ENCODE measurements at places on chromosomes 1 and 21.

- DNase-seq = no peak
Measured at GRCh38 chr1:23791516-23792047, 637 bp downstream of the LYPLA2 start.

- no peak for DNase-seq
Measured at GRCh38 chr1:222224156-222224555, 323.7 kb downstream of the HHIPL2 start.

GRCh38 chr1:85661767-85662166, 46.5 kb downstream of the ZNHIT6 start:
- DNase-seq = no peak

GRCh38 chr1:181317261-181317930, 165.9 kb upstream of the CACNA1E start:
- no peak for DNase-seq

DNA sequence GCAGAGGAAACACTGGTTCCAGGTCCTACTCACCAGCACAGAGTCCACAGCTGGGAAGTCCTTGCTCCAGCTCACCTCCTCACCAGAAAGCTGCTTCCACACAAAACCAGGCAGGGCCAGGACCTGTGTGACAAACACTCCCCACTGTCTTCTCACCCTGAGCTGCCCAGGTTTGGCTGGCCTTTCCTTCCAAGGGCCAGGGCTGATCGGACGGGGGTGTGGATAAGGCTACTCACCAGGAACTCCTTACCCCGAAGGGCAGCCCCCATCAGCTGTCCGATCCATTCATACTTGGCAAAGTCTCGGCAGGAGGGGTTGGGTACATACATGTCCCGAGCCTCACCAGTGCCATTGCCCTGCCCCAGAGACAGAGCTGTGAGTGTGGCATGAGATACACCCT, 5.4 kb downstream of the HECTD3 start:
- DNase-seq = no peak

GRCh38 chr1:154605534-154605933, 2.5 kb downstream of the ADAR start:
- no peak for DNase-seq

Data from NCI-H446 (cell line).